ENCODE measurements at places on chromosomes 2 and 18.

GRCh38 chr2:37037771-37038170 is 46.4 kb downstream of the HEATR5B start:
- no peak for DNase-seq

DNA sequence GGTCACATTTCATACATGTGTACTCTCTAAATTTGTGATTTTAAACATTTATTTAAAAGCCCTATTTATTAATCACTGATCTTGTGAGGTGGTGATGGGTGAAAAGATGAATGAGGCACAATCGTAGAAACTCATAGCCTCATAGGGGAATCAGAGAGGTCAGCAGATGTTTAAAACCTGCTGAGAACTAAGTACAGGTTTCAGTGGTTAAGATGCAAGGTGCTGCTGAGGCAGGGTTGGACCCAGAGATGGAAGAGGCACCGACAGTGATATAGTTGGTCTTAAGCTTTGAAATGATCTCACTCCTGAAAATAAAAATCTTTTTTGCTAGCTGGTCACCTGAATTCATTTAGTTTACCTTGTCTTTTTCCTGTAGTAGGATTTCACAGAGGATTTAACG is 49.6 kb downstream of the LINC00305 start:
- no peak for DNase-seq

DNA sequence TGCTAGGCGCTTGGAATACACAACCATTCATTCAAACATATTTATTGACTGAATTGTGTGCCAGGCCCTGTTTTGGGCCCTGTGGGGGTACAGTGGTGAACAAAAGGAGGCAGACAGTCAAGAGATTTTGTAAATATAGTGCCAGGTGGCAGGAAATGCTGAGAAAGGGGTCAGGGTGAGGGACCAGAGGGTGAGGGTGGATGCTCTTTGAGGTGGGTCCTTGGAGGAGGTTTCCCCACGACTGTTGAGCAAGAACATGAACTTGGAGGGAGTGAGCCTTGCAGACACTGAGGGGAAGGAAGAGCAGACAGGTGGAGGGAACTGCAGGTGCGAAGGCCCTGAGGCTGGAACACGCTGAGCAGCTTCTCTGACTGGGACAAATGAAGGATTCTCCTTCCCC is 40.7 kb downstream of the ODC1 start:
- no peak for DNase-seq

- no peak for DNase-seq
These were observed 27.3 kb upstream of the GREB1 start for GRCh38 chr2:11506611-11506969.

GRCh38 chr2:169222665-169223064 is 139.7 kb downstream of the LRP2 start:
- DNase-seq: no peak

DNA sequence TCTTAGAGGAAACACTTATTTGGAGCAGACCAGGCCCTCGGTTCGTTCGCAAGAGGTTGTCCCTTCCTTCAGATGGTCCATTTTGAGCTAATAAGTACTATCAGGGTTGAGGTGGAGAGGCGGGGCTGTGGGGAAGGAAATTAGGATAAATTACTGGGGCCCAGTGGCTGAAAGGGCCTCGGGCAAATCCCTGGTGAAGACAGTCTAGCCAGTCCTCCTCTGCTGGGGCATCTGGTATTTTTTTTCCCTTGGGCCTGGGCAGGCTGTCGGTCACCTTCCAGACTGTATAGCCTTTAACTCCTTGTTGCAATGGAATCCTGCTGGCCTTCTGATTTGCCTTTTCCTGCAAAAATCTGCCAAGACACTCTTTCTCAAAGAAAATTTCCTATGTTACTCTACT is 1.7 kb upstream of the MYO3B start:
- no peak for DNase-seq

DNA sequence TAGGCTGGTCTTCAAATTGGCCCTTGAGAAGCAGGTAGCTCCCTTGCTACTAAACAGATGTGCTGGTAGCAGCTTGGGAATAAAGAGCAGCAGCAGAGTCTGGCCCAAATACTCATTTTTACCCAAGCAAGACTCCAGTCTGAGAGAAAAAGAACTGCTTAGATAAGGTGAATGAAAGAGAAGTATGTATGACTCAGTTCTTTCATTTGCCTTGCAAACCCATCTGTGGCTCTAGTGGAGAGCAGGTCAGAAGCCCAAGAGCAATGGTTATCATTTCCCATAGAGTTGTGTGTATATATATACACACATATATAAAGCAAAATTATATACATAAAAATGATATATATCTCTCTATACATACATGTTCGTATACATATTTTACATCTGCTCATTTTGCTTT is 80.3 kb downstream of the CAMKMT start:
- no peak for DNase-seq

- DNase-seq: no peak
These were observed 394.9 kb downstream of the ARHGAP15 start for GRCh38 chr2:143524119-143524553.

DNA sequence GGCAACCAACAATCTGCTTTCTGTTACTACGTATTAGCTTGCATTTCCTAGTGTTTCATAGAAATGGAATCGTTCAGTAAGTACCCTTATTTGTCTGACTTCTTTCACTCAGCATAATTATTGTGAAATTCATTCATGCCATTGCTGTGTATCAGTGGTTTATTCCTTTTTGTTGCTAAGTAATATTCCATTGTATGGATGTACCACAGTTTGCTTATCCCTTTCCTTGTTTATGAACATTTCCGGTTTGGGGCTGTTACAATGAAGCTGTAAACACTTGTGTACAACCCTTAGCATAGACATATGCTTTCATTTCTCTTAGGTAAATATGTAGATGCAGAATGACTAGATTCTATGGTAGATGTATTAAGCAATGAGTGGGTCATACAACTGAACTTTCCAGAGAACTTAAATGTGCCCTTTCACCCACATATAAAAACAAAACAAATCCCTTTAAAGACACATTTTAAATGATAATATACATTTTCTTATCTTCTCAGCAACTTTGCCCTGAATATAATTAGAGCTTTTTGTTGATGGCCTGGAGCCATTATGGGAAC is 21.9 kb downstream of the FER1L5 start:
- no peak for DNase-seq

DNA sequence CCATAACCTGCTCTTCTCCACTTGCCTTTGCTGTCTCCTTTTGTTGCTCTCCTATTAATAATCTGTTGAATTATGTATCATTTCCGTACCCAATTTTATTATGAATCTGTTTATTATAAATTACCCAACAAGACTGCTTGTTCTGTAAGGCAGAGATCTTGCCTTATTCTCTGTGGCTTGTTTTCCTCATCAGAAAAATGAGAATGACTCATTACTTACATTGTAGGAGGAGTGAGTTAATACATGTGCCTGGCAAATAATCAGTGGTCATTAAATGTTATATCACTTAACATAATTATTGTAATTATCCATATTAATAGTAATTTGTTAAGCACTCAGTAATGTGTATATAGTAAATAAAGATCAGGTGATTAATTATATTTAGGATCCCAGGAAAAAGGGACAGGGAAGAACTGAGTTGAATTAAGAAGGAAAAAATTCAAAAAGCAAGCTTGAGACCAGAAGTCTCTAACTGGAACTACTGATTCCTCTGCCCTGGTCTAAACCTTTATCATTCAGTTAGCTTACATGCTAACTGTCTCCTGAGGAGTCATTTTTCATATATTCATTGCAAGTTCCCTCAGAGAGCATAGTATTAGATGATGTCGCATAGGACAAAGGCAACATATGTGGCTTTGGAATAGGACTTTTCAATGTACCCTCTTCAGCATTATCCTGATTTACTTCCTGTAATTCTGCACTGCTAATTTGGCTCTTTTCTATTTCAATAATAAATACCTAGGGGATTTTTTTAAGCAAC is 335.7 kb downstream of the GALNT13 start:
- DNase-seq: no peak

DNA sequence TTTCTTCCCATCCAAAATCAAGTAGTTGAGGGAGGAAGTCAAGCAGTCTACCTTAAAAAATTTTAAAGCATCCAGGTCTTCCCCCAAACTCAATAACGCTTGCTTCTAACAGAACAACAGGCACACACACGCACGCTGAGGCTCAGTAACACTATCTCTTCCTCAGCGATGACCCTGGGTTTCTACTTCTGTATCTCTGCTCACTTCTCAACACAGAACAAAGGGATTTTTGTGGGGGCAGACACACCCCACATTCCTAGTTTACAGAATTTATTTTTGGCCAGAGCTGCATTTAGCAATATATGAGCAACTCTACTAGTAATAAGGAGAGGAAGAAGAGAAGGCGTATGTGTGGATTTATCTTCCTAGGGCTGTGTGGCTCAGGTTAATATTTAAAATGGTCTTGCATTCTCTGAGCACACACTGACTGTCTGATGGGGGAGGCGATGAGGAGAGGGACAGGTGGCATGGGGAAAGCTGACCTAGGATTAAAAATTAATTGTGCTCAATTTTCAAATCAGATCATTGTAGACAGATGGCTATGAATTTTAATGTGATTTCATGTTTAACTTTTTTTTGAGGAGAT is 71.3 kb upstream of the PPM1B start:
- DNase-seq: no peak

DNA sequence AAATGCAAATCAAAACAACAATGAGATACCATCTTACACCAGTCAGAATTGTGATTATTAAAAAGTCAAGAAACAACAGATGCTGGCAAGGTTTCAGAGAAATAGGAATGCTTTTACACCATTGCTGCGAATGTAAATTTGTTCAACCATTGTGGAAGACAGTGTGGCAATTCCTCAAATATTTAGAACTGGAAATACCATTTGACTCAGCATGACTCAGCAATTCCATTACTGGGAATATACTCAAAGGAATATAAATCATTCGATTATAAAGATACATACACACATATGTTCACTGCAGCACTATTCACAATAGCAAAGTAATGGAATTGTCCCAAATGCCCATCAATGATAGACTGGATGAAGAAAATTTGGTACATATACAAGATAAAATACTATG is 516.7 kb downstream of the ERBB4 start:
- no peak for DNase-seq

- no peak for DNase-seq
These were observed 11.7 kb downstream of the DOK1 start for GRCh38 chr2:74566076-74566753.

- DNase-seq: peak; percentile 43
These were observed 42.2 kb upstream of the TPO start for GRCh38 chr2:1371082-1371481.

GRCh38 chr2:128500138-128500800 is 181.6 kb upstream of the HS6ST1 start:
- DNase-seq: no peak

GRCh38 chr18:69622961-69623360 is 222.3 kb downstream of the DOK6 start:
- no peak for DNase-seq

- no peak for DNase-seq
These were observed 154.9 kb upstream of the ARHGAP28 start for GRCh38 chr18:6574631-6575030.

DNA sequence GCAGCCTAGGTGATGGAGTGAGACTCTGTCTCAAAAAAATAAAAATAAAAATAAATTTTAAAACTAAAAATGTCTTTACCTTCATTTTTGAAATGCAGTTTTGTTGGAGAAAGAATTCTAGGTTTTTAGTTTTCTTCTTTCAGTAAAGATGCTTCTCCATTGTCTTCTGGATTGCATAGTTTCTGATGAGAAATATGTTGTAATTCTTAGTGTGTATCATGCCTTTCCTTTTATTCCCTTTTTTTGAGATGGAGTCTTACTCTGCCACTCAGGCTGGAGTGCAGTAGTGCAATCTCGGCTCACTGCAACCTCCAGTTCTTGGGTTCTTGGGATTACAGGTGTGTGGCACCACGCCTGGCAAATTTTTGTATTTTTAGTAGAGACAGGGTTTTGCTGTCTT is 130.0 kb upstream of the FBXO11 start:
- no peak for DNase-seq

GRCh38 chr2:100640431-100641124 is 77.8 kb downstream of the PDCL3 start:
- DNase-seq: no peak

DNA sequence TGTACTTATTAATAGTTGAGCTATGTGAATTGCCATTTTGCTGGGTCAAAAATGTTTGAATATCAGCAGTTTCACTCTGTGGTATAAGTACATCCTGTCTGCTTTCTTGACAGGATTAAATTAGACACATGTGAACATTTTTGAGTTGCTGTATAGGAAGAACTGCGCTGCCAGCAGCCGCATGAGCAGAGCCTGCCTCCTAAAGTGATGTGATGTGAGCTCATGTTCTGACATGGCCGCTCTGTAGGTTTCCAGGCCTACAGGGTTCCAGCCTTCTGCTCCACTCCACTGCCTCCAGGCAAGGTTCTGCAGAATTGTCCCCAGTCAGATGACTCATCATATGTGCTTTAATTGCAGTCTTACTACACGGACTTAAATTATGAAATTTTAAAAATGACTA is 119.7 kb upstream of the NFATC1 start:
- DNase-seq: no peak

DNA sequence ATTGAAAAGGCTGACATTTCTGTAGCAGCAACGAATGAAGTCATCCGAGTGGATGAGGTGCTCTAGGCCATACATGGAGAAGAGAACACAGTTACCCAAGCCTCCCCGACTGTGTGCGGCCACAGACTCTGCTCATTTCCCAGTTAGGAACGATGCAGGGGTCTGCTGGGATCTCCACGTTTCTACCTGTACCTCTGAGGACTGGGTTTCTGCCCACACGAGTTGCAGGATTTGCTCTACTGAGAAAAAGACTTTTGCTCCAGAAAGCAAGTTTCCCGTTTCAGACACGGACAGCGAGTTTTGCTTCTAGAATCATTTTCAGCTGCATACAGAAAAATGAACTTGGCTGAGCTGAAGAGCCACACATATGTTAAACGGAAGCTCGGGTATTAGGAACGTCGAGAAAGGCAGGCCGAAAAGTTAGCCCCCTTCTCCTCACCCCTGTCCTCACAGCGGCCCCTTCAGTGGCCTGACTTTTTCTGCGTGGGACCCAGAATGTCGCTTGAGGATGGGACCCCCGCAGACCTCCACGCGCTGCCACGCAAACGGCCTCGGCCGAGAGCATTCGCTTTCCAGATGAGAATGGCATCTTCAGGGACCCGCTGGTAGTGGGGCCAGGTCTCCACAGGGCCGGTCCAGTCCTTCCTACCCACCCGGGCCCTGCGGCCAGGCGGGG is 582 bp upstream of the RAB31 start:
- DNase-seq: no peak

- no peak for DNase-seq
These were observed 230.5 kb downstream of the PARD3B start for GRCh38 chr2:204775766-204776165.

DNA sequence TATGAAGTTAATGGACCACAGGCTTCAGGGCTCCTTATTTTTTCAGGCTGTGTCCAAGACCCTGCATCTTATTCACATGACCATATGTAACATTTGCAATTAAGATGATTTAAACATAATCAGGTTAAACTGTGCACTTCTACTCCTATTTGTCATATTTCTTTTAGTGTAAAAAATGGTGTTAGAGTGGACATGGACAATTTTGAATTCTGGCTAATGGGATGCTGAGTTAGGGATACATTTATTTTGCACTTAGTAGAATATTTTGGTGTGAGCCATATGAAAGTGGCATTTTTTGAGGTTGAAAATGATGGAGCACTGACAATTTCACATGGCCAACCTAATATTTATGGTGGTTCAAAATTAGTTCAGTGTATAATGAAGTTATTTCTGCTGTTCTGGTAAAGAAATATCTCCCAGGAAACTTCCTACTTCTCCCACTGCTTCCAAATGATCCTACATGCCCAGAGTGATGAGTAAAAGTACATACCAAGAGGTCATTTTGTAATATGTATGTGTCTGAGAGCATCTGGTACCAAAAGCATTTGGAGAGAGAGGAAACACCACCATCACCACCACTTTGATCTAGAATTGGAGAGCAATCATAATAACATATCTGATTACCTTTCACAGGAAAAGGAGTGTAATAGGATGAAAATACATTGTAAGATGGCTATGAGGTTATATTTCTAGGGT is 36.0 kb downstream of the GULP1 start:
- no peak for DNase-seq
